ENCODE measurements at places on chromosomes 5 and 9.

DNA sequence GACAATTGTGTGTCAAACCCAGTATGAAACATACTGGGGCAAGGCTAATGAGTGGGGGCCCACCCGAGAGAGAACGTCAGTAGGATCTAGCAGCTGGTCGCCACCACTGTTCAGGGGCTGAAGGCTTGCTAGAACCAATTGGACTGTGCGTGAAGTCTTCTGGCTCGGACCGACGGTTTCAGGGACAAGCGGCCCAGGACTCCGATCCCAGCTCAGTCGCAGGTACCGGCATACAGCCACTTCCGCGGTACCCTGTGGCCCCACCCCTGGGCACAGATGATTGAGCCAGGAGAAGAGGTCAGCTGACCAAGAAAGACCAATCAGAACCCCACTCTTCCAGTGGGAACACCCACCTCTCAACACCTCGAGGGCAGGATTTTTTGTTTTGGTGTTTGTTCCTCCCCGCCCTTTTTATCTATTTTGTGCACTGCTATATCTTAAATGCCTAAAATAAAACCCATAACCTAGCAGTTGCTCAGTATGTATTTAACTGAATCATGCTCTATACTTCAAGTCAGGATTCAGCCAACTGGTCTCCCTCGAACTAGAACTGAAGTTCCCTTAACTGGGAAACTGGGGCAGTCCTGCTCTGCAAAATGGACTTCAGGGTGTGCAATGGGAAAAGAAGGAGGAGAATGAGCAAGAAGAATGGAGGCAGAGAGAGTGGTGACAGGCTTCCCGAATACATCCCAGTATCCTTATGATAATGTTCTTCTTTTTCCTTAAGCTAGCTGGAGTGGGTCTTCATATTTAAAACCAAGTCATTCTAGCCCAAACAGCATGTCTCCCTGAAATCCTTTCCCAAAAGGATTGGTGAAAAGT, 21.1 kb upstream of the CPEB4 start:
- DNase-seq = no peak

DNA sequence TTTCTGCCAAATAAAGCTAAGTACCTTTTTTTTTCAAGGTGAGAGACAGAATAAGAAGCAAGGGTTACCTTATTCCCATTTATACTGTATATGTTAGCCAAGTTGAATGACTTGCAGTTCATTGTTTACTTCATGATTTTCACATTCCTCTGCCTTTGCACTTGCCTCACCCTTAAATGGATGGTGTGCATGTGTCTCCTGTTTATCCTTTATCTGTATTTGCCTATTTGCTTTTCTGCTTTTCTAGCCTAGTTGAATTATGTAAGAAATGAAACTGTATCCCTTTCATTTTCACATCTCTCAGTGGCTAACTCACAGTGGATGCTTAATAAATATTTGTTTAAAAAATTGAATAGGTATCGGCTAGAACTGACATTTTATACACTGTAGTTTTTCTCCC, 200.8 kb upstream of the ST8SIA4 start:
- no peak for DNase-seq

GRCh38 chr9:130271473-130271872, 5.9 kb downstream of the HMCN2 start:
- DNase-seq = no peak

- no peak for DNase-seq
These were observed 204.1 kb downstream of the ARRDC3 start for GRCh38 chr5:91179018-91179417.

DNA sequence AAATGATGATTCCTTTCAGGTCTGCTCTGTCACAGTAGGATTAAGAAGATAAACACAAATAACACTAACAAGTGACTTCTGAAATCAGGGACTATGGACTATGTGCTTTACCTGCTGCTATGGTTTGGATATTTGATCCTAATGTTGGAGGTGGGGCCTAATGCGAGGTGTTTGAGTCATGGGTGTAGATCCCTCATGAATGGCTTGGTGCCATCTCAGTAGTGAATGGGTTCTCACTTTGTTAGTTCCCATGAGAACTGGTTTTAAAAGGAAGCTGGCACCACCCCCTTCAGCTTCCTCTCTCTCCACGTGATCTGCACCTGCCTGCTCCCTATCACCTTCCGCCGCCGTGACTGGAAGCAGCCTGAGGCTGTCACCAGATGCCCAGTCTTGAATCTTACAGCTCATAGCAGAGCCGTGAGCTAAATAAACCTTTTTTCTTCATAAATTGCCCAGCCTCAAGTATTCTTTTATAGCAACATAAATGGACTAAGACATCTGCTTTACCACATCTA, 3.3 kb downstream of the PPIC start:
- DNase-seq = no peak

- no peak for DNase-seq
These were observed 2.3 kb downstream of the TTF1 start for GRCh38 chr9:132404228-132404881.

DNA sequence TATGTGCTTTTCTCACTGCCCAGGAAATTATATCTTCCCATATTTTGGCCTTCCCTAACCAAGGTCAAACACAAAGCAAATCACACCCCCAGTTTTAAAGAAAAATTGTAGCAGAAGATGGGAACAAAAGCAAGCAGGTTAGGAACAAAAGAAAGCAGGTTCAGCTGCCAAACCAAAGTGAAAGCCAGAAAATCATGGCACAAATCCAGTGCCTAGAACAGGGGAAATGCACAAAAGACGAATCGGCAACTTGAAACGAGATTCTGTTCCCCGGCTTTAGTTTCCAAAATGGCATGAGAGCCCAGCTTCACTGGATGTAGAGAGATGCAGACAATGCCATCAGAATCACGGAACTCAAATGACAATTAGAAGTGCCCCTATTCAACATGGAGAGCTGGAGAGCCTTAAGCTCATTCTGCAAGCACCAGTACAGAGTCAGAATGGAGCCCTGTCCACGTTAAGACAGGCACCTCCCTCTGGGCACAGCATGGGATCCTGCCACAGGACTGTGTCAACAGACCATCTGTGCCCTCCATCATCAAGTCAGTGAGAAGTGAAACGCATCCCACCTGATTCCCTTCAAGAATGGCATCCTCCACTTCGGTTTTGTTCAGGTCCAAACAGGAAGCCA, 13.8 kb downstream of the DNAH5 start:
- no peak for DNase-seq

All from stimulated activated CD4-positive, alpha-beta T cell treated with anti-CD3 and anti-CD28 coated beads, Interleukin-1b, Interleukin-23, amount 100 ng/mL, for 1 hour (primary cell).